Activated naive CD4-positive, alpha-beta T cell treated with anti-CD3 and anti-CD28 coated beads for 36 hours (primary cell): ENCODE measurements at places on chromosomes 1 and 21. TPM values are rescaled to one million over a fixed set of nuclear protein-coding genes. Genes with fewer than 3 reads are reported as not detected.

DNA sequence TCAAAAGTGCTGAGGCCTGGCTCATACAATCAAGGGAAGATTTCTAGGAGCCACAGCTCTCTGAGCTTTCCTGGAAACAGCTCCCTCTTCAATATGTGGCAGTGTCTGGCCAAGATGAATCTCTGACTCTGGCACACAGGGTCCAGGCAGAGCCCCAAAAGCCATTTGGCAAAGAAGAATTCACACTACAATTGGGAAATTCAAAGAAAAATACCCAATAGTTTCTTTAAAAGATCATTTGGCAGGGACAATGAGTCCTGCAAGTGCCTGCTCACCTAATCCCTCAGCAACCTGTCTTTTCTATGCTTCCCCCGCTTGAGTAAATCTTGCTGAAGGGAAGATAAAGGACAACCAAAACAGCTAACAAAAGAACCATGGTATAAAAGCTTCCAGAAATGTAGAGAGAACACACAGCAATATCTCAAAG lies 124.6 kb downstream of the TGFBR3 start:
- no peak for DNase-seq

Gene RASSF5
- total RNA-seq = 257 TPM

GRCh38 chr21:32682696-32683474 lies 44.9 kb downstream of the SYNJ1 start:
- DNase-seq = no peak

GRCh38 chr1:223334156-223334555 lies 29.8 kb downstream of the SUSD4 start:
- no peak for DNase-seq

Gene DNAJC28
- 0.17 TPM for total RNA-seq

DNA sequence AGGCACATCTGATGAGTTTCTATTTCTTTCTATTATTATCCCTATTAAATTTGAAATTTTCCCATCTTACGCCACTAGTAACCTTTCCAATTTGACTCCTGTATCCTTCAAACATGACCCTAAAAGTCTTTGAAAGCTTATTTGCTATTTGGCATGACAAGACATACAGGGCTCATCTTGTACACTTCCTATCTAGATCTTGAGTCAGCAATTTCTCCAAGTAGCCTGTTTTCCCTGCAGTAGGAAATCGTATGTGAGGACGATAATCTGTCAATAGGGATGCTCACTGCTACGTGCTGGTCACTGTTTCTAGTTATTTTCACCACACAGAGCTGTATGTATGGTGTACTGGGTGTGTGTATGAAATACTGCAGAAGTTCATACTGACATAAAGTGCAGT lies 142.7 kb downstream of the CDC42BPA start:
- DNase-seq = no peak

DNA sequence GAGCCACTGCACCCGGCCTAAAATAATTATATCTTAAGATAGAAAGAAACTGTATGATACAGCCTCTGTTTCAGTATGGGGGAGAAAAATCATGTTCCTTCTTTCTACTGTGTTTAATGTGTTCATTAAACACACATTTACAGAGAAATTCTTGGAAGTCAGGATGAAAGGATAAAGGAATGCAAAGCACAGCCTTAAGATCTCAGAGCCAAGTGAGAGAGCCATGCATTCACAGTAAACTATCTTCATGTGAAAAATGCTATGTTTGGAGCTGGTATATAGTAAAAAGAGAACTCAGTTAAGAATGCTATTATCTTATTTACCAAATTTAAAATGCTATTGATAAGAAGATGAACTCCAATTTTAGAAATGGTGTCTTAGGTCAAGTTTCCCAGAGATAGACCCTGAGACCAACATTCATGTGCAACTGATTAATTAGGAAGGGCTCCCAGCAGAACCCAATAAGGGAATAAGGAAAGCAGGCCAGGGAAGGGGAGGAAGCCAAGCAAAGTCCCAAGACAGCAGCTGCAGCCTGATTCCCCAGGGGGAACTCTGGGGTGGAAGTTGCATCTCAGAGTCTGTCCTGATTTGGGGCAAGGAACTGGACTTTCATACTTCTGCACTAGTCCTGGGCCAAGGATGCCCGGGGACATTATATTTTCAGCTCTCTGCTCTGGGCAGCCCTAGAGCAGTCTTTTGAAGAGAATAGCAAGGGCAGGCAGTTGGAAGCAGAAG lies 130.0 kb upstream of the ZNF648 start:
- no peak for DNase-seq

DNA sequence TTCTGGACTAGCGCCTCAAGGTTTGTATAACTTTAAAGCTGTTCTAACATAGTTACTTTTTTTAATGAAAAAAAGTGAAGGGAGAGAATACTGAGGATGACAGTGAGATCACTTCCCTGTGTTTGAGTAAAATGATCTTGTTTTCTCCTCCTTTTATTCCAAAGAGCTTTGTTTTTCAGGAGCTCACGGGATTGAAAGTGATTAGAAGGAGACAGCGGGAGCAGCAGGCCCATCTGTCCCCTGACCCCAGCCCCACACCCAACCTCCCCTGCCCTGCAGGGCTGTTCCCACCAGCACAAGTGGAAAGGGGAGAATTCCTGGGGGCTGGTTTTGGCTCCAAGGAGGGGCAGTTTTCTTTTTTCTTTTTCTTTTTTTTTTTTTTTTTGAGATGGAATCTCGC lies 2.1 kb upstream of the DNMT3L start:
- DNase-seq = no peak

GRCh38 chr1:222824641-222825040 lies 9.8 kb downstream of the DISP1 start:
- DNase-seq = no peak

DNA sequence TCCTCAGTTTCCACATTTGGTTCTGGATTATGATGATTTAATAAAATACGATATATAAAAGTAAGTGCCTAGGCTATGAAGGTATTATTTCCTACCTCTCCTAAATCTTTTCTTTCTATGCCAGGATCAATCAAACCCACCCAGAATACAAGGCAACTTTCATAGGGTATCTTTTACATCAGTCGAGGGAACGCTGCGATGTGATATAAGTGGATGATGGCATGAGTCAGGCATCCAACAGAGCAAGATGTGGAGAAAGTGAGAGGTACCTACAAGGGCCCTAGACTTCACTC lies 781 bp downstream of the TTLL7 start:
- DNase-seq = no peak

Gene FMO4
- 2.0 TPM for total RNA-seq

Gene PTPRF
- 1.0 TPM for total RNA-seq

Gene OR2W3
- not detected for total RNA-seq

Gene FOXO6
- total RNA-seq = 0.15 TPM

Gene ADAMTS5
- not detected for total RNA-seq

DNA sequence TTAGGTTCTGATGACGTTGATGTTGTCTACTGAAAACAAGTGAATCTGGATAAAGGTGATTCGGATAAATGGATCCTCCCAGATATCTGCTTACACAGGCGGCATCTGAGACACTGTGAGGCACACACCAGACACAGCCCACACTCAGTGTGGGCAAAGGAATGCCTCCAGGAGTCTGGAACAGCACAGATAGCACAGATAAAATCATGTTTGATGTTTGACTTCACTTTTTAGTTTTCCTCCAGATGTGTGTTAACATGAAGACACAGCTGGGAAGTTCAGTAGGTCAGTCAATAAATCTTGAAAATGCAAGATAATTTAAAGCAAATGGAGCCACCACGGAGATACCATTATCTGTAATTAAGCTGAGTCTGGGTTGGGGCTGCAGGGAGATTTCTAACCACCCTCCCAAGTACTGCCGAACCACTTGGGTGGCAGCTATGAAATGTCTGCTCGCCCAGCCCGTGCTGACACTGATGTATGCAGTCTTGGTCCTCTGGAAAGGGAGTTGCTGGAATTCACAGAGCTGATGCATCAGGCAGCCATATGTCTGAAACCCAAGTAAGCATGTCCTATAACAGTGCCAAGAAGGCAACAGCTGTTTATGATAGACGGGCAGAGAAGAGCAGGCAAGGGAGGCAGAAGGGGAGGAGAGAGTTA lies 11.7 kb downstream of the CAPN9 start:
- DNase-seq = no peak

- peak; percentile 86 for DNase-seq
Measured at GRCh38 chr1:202235856-202236837, 42.5 kb downstream of the LGR6 start.

- peak; percentile 55 for DNase-seq
Measured at GRCh38 chr1:90045853-90046563, 51.1 kb downstream of the ZNF326 start.

- DNase-seq = no peak
Measured at GRCh38 chr1:160752924-160753323, 13.9 kb downstream of the SLAMF7 start.

Gene NEXN
- total RNA-seq = 1.9 TPM
